A549 treated with ZK216348 at 1 μM for 4 hours (cell line): ENCODE measurements at places on chromosomes 5 and 9. TPM values are rescaled to one million over a fixed set of nuclear protein-coding genes. Genes with fewer than 3 reads are reported as not detected.

Gene ANKRD20A1
- total RNA-seq, result 0.60 to 1.8 TPM (median 1.3 TPM) in 5 replicates

Gene PCDHA9
- total RNA-seq, result 0.04 TPM in 1 of 5 replicates, not detected in the others

Gene ZNF484
- 2.0 to 3.4 TPM (median 2.1 TPM) in 5 replicates for total RNA-seq

Gene IFNW1
- total RNA-seq, result not detected in 5 replicates

Gene CYSRT1
- total RNA-seq, result 2.8 to 5.4 TPM (median 4.2 TPM) in 5 replicates

Gene DOCK2
- total RNA-seq, result 3.1 to 4.6 TPM (median 3.7 TPM) in 5 replicates

Gene NIPSNAP3A
- total RNA-seq, result 10.5 to 17.0 TPM (median 14.8 TPM) in 5 replicates

Gene GFI1B
- not detected in 5 replicates for total RNA-seq

Gene ISL1
- total RNA-seq, result 0.08 TPM in 2 of 5 replicates, not detected in the others

Gene CD72
- total RNA-seq, result 0.11 to 0.41 TPM (median 0.18 TPM) in 4 of 5 replicates, not detected in the other

Gene DCAF12
- 36.3 to 44.7 TPM (median 38.5 TPM) in 5 replicates for total RNA-seq

Gene CTNND2
- total RNA-seq, result 0.13 TPM in 1 of 5 replicates, not detected in the others

Gene PRRC1
- 36.1 to 56.1 TPM (median 47.3 TPM) in 5 replicates for total RNA-seq

Gene BRD8
- 46.1 to 55.8 TPM (median 50.1 TPM) in 5 replicates for total RNA-seq

Gene HSD17B3
- 0.34 TPM in 1 of 5 replicates, not detected in the others for total RNA-seq

Gene LCN1
- total RNA-seq, result 0.53 TPM in 1 of 5 replicates, not detected in the others

Gene SLC6A3
- 0.13 to 0.45 TPM (median 0.16 TPM) in 5 replicates for total RNA-seq

Gene SHOC1
- total RNA-seq, result 0.07 TPM in 1 of 5 replicates, not detected in the others

Gene WNT8A
- total RNA-seq, result not detected in 5 replicates

Gene SARDH
- 0.11 to 0.16 TPM (median 0.15 TPM) in 3 of 5 replicates, not detected in the others for total RNA-seq

Gene ANKRD31
- total RNA-seq, result 0.05 to 0.08 TPM (median 0.06 TPM) in 5 replicates

Gene TBC1D9B
- total RNA-seq, result 45.7 to 69.3 TPM (median 66.3 TPM) in 5 replicates

Gene SPATA31E1
- not detected in 5 replicates for total RNA-seq

Gene LCN12
- 0.41 to 2.0 TPM (median 1.0 TPM) in 5 replicates for total RNA-seq

Gene C8G
- total RNA-seq, result 0.56 to 2.0 TPM (median 1.1 TPM) in 4 of 5 replicates, not detected in the other

Gene PRRT1B
- total RNA-seq, result 0.42 to 0.89 TPM (median 0.70 TPM) in 5 replicates

Gene OLFM1
- 8.1 to 11.4 TPM (median 9.5 TPM) in 5 replicates for total RNA-seq

Gene MAMDC4
- total RNA-seq, result 1.8 to 5.7 TPM (median 4.8 TPM) in 5 replicates

Gene ANKRD55
- not detected in 5 replicates for total RNA-seq

Gene UBTD2
- 10.1 to 19.0 TPM (median 14.1 TPM) in 5 replicates for total RNA-seq

Gene GPX8
- 27.0 to 41.5 TPM (median 36.1 TPM) in 5 replicates for total RNA-seq

Gene CLIC3
- 2.2 to 4.2 TPM (median 3.7 TPM) in 5 replicates for total RNA-seq

Gene F2RL2
- 2.9 to 5.2 TPM (median 4.0 TPM) in 5 replicates for total RNA-seq

Gene PPP3R2
- not detected in 5 replicates for total RNA-seq

Gene PCDHGA12
- total RNA-seq, result not detected in 5 replicates

Gene NUTM2F
- not detected in 5 replicates for total RNA-seq

Gene CDKN2B
- not detected in 5 replicates for total RNA-seq

Gene FOXD4L3
- total RNA-seq, result 0.25 TPM in 1 of 5 replicates, not detected in the others

Gene LOX
- total RNA-seq, result 0.76 to 1.7 TPM (median 1.4 TPM) in 5 replicates

Gene PRSS3
- total RNA-seq, result 9.4 to 14.7 TPM (median 12.5 TPM) in 5 replicates

Gene GPR151
- not detected in 5 replicates for total RNA-seq

Gene NUDT12
- total RNA-seq, result 0.94 to 2.7 TPM (median 1.5 TPM) in 5 replicates
